Hematopoietic multipotent progenitor cell treated with erythropoietin and hydrocortisone succinate and interleukin-3 and kit ligand, for 4 days (in vitro differentiated cells): ENCODE measurements at places on chromosomes 6 and 20.

DNA sequence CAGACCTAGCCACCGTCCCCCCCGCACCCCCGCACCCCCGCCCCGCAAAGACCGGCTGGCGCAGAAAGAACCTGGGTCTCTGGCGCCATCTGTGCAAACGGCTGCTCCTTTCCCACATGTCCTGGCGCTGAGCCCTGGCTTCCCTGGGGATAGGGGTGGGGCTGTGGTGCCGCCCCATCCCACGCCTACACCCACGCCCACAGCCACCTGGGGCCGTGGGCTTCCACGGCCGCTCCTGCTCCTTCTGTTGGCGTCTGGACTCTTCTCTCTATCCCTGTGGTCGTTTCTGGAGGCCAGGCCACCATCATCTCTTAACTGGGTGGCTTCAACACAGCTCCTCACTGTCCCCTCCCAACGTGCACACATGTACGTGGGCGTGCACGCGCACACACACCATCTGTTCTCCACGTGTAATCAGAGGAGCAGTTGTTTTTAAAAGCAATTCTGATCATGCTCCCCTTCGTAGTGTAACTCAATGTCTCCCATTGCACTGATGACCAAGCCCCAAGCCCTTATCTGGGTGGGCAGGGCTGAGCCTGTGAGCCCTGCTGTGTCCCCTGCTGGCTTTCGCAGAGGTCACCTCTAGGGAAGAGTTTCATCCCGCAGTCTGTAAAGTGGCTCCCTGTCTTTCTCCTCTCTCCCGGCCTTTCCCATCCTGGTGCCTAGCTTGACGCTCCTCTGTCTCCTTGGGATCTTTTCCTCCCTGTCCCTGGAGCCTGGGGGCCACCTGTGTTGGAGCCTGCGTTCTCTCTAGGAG is 31.9 kb upstream of the FAM83D start:
- DNase-seq, result no peak

GRCh38 chr6:124490122-124490521 is 472.1 kb upstream of the RNF217 start:
- DNase-seq, result no peak

- DNase-seq, result no peak
These were observed 23.1 kb downstream of the USP45 start for GRCh38 chr6:99492092-99492491.

GRCh38 chr6:79506251-79506650 is 31.0 kb downstream of the LCA5 start:
- DNase-seq, result no peak

DNA sequence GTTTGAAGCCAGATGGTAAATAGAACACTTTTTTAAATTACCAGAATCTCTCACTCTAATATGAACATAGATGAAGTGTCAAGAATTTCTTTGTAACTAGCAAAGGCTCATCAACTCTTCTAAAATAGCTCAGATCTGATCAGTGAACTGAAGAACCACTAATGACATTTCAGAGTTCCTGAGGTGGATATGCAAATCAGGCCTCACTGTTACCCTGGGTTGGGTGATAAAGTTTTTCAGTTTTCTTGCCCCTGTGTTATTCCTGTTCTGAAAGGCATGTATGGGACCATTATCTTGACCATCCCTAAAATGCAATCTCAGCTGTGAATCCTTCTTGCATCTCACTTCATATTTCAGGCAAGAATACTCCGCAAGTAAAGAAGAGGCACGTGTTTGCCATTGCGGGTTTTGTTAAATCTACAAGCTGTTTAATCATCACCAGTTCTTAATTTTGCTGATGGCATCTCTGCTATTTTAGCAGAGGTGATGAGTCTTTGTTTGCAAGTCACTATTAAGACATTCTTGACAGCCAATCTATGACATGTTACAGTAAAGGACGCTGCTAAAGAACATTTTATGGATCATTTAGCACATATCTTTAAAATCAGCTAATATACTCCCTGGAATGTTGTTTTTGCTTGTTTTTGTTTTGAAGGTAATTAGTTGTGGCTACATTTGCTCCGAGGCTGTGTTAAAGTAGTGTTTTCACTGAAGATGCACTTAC is 47.9 kb downstream of the KHDC1L start:
- DNase-seq, result no peak

GRCh38 chr20:11001302-11001701 is 327.5 kb upstream of the JAG1 start:
- no peak for DNase-seq

DNA sequence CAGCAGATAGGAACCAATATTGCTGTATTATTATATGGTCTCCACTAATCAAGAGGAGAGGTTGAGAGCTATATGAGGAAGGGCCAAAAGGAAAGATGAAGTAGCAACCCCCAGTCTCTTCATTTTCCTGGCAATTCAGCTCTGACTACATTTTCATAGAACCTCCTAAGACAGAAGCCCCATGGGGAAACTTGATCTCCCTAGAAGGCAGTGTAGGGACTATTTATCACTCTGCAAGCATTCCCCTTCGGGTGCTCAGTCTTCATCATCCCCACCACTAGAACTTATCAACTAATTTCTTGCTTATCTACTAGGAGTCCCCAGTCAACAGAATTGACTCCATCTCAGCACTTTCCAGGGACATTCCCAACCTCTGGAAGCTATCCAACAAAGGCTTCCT is 25.5 kb upstream of the ITCH start:
- DNase-seq, result no peak

DNA sequence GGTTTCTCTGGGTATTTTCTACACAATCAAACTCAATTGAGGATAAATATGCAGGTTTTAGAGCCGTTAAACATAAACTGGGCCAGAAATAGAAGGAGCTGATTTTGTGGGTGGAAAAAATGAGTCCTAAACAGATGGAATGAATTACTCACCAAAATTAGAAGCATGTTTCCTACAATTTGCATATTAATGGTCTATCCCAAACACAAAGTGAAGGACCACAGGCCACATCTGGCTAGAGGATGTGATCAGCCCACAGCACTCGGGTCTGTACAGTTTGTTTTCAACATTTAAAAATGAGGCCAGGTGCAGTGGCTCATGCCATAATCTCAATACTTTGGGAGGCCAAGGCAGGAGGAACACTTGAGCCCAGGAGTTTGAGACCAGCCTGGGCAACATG is 296.3 kb downstream of the PREX1 start:
- DNase-seq, result no peak

GRCh38 chr6:5028301-5028700 is 24.5 kb upstream of the RPP40 start:
- DNase-seq, result no peak

- DNase-seq, result no peak
These were observed 1.5 kb upstream of the NEDD9 start for GRCh38 chr6:11233673-11234573.

GRCh38 chr6:104591573-104592334 is 268.0 kb downstream of the HACE1 start:
- no peak for DNase-seq

GRCh38 chr6:158539413-158539812 is 20.5 kb upstream of the TMEM181 start:
- no peak for DNase-seq

GRCh38 chr6:29005183-29005885 is at the start of gene ZNF311:
Gene ZNF311 (minus strand): TSS chr6:29005315. CDS start chr6:29003954, 1,361 bp downstream.
- peak; percentile 96 for DNase-seq

- DNase-seq, result peak; percentile 36
These were observed 8.8 kb upstream of the VSX1 start for GRCh38 chr20:25090492-25091429.

- peak; percentile 80 for DNase-seq
These were observed 336 bp upstream of the LY6G5C start for GRCh38 chr6:31681135-31681671.

GRCh38 chr20:3420211-3420707 is 12.8 kb upstream of the DNAAF9 start:
- peak; percentile 83 for DNase-seq

- peak; percentile 56 for DNase-seq
These were observed 51.0 kb downstream of the SSR1 start for GRCh38 chr6:7261852-7262461.

- peak; percentile 93 for DNase-seq
These were observed 24.4 kb upstream of the SLCO4A1 start for GRCh38 chr20:62617711-62618483.

GRCh38 chr6:153092082-153093013 is 38.7 kb downstream of the RGS17 start:
- peak; percentile 11 for DNase-seq

DNA sequence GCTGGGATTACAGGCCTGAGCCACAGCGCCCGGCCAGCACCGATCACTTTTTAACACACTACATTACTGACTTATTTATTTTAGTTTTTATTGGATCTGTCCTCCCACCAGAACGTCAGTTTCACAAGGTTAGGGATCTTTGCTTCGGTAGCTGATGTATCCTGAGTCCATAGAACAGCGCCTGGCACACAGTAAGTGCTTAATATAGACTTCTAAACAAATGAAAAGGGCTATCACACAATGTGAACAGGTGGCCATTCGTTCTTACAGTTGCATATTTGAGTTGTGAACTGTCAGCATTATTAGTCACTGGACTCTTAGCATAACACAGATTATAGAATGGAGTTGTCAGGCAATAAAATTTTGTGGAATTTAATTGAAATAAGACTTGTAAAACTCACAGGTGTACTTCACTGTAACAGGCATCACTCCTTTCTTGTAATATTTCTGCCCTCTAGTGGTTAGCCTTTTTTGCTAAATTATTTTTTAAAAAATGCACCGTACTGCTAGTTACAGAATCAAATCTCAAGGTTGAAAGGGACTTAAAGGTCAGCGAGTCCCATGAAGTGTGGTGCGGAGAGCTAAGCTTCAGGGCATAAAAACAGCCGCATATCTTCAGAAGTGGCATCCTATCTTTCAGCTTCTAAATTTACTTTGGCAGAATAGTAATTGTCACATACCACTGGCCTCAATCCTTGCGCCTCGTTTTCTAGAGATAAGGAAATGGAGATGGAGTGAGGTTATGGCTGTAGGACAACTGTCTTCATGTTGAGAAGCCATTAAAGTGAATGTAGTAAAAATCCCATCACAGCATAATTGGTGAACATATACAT is 3.4 kb upstream of the TBC1D7 start:
- peak; percentile 78 for DNase-seq

- no peak for DNase-seq
These were observed 48.4 kb downstream of the PHACTR2 start for GRCh38 chr6:143726015-143726647.

- DNase-seq, result peak; percentile 88
These were observed 159.4 kb upstream of the CITED2 start for GRCh38 chr6:139533573-139534471.

DNA sequence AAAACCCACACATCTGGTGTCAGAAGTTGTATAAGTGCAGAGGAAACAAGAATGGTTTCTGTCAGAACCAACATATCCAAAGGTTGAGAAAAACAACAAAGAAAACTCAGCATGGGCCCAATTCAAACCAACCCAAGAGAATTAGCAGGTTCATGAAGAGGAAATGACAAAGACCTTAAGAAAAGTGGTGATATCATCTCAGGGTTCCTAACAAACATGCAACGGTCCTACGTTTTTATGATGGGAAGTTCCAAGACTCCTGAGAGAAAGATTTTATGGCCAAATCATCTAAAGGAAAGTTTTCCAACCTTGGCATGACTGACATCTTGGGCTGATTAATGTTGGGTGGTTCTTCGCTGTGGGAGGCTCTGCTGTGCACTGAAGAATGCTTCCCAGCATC is 23.0 kb downstream of the TFB1M start:
- DNase-seq, result no peak
